Stomach (tissue), 19 donors: ENCODE measurements at places on chromosomes 3 and 15. TPM values are rescaled to one million over a fixed set of nuclear protein-coding genes. Genes with fewer than 3 reads are reported as not detected.

DNA sequence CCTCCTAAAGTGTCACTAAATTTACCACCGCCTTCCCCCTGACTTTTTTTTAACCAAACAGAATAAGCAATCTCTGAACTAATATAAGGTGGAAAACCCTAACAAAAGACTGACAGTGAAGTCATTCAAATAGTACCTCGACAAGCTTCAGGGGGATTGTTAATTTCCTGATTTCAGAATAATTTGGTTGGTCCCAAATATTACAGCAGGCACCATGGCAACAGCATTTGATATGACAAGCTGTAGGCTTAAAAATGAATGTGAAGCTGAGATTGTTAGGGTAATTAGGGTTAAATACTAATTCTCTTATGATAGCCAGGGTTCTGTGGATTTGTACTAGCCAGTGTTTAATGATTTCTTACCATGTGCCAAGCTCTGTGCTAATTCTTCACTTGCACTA is 63.5 kb upstream of the GOLGA8B start:
- no peak for DNase-seq

- no peak for DNase-seq
These were observed 37.4 kb downstream of the THBS1 start for GRCh38 chr15:39618063-39618823.

- DNase-seq: no peak
These were observed 104.0 kb upstream of the C15orf61 start for GRCh38 chr15:67416891-67417290.

DNA sequence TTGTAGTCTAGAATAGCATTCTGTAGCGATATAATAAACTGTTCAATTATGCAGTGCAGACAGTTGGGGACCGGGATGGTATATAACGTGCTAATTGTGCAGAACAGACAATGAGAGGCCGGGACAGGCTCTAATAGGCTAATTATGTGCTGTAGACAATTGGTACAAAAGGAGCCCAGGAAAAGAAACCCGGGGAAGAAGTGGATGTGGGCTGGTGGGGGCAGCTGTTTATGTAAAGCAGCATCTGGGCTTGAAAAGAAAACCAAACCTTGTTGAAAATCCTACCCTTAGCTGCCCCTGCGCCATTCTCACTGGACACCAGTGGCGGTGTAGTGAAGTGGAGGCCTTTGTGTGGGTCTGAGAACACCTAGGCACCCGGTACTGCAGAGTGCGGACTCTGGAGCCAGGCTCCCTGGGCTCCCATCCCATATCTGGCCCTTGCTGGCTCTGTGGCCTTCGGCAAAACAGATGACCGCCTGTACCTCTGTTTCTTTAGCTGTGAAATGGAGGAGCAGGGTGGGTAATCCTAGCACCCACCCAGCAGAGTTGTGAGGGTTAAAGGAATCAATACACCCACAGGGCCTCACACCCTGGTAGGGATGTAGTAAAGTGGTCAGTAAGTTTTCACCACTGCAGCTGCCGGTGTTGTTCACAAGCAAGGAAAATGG is 51.5 kb downstream of the CMTM6 start:
- no peak for DNase-seq

DNA sequence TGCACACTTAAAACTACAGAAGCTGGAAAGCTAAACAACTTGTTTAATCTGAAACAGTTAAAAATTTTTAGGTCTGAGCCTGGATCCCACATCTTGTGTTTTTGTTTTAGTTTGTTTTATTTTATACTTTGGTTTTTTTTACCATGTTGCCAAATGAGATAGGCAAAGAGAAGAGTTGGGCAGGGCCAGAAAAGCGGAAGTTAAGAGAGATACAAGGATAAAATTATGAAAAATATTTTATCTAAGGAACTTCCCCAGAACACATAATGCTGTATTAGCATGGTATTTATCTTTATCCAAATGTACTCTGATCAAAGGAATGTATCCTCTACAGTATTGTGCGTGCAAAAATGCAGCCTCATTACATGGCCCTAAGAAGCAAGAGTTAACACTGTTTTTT is 50.7 kb downstream of the PROS1 start:
- DNase-seq: no peak

DNA sequence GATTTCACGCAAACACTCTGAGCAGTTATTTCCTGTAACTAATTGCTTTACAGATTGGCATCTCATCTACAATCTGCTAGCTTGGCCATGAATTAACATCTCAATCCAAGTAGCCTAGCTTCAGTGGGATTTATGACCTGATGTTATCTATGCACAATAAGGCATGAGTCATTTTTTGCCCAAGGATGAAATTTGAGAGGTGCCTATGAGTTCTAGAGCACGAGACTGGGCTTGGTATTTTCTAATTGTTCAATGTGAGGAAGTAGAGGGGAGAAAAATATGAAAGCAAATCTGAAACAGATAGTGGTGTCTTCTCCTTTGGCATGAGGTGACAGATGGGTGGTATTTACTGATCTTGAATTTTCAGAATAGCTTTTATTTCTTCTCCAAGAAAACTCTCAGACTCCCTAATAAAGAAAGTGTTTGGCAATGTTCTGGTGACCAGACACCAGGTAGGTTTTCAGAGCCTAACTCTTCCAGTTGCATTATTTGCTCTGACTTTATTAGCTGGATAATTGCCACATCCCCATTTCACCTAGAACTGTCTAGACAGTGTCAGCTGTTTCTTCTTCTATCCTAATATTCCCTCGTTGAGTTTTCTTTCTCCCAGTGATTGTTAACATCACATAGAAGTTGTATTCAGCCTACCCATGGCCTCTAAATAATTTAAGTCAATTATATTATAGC is 301.0 kb upstream of the UMPS start:
- no peak for DNase-seq

DNA sequence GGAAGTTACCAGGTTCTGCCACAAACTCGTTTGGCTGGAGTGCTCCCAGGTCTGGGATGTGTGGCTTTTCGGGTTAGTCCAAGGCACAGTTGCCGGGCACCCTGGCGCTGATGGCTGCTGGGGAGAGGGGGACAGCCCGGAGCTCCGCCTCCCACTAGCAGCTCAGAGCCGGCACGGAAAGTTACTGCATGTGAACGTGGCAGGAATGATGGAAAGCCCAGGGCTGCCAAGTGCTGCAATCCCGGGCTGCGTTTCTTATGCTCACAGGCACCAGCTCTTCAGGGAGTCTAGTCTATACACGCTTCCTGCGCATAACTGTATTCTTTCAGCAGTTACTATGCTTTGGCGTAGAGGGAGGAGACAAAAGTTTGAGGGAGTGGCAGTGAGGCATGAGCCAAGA is 141.8 kb upstream of the ICE2 start:
- no peak for DNase-seq

DNA sequence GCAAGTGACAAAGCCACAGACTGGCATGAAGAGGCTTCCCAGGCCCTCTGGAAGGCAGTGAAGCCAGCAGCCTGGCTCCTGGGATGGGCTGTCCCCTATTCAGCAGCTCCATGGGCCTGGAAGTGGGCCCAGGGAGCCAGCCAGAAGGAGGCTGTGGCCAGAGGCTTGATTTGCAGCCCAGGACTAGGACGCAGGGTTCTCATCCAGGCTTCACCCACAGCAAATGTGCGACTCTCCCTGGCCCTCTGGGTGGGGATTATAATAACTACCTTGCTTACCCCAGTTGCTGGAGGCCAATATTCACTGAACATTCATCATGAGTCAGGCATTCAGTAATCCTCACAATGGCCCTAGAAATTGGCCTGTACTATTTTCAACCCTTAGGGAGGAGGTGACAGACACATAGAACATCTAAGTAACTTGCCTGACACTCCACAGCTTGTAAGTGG is 24.6 kb upstream of the SRP14 start:
- no peak for DNase-seq

DNA sequence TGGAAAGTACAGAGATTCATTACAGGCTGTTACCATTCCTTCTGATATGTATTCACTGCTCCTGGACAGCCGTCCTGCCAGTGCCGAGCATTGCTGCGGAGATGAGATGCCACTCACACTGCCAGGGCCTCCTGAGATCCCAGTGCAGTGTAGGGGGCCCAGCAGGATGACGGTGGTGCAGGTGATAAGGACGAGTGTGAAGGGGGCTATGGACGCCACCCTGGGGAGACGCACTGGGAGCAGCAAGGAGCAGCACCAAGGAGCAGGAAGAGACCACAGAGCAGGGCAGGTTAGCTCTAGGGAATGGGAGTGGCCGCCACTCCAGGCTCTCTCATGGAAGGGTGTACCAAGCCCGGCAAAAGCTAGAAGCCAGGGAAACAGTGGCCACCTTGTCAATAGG is 4.0 kb upstream of the KLF15 start:
- DNase-seq: no peak

GRCh38 chr3:174659511-174659910 is 199.6 kb upstream of the NAALADL2 start:
- DNase-seq: no peak

- no peak for DNase-seq
These were observed 279.1 kb downstream of the FAM43A start for GRCh38 chr3:194964809-194965208.

GRCh38 chr3:126671521-126671920 is 16.6 kb upstream of the TXNRD3 start:
- no peak for DNase-seq

GRCh38 chr3:44125882-44126281 is 115.8 kb upstream of the TOPAZ1 start:
- DNase-seq: no peak

CCR1 gene
- total RNA-seq: not detected

STRIT1 gene
- total RNA-seq: not detected

XCR1 gene
- not detected for total RNA-seq

KBTBD13 gene
- total RNA-seq: 0.18 TPM

MESP2 gene
- not detected for total RNA-seq

LINGO1 gene
- total RNA-seq: not detected

NECTIN3 gene
- 92.3 TPM for total RNA-seq

DTX3L gene
- total RNA-seq: 5.8 TPM

CTDSPL2 gene
- total RNA-seq: 94.2 TPM
